ENCODE measurements at places on chromosomes 2 and 18.

DNA sequence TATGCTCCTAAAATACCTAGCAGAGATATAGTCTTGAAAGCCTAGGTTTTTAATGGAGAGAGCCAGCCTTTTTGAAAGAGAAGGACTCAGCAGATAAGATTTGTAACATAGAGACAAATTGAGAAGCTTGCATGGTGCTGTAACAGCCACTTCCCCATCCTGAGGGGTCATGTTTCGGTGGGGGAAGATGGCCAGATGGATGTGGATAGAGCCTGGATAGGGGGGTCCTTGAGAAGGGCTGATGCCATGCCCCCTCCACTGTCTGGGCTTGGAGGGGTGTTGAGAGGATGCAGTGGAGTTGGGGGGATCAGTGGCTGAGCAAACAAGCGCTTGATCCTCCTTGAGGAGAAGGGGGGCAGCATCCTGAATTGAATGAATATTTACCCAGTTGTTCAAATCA lies 178.0 kb upstream of the HS6ST1 start:
- DNase-seq, result no peak

- no peak for DNase-seq
Measured at GRCh38 chr2:218655751-218656150, 3.7 kb downstream of the ZNF142 start.

DNA sequence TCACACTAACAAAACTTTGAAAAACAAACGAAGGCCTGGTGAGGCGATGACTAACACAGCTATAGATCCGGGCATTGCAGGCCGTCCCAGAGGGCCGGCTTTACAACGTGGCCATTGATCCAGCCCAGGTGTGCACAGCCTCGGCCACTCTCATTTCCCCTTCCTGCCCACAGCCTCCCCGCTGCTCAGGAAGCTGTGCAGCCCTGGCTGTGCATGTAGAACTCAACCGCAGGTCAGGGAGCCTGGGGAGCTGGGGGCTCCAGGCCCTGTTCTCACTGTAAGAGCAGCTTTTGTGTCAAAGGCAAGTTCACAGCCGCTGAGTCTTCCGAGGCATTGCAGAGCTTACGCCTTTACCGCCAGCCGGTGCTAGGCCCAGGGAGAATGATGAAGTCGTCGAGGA lies 87.2 kb downstream of the LONRF2 start:
- DNase-seq, result no peak

- DNase-seq, result no peak
Measured at GRCh38 chr2:180050246-180050645, 43.1 kb upstream of the CWC22 start.

DNA sequence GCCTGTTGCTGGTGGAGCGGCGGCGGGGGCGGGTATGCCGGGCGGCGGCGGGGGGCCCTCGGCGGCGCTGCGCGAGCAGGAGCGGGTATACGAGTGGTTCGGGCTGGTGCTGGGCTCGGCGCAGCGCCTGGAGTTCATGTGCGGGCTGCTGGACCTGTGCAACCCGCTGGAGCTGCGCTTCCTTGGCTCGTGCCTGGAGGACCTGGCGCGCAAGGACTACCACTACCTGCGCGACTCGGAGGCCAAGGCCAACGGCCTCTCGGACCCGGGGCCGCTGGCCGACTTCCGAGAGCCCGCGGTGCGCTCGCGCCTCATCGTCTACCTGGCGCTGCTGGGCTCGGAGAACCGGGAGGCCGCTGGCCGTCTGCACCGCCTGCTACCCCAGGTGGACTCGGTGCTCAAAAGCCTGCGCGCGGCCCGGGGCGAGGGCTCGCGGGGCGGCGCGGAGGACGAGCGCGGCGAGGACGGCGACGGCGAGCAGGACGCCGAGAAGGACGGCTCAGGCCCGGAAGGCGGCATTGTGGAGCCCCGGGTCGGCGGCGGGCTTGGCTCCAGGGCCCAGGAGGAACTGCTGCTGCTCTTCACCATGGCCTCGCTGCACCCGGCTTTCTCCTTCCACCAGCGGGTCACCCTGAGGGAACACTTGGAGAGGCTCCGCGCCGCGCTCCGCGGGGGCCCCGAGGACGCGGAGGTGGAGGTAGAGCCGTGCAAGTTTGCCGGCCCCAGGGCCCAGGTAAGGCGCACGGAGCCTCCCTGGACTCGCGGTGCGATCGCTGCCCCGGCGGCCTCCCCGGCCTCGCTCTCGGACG lies 1.0 kb downstream of the ZCCHC2 start:
- peak; percentile 53 for DNase-seq

Data from NCI-H345 (cell line).